SJCRH30 (cell line): ENCODE measurements at places on chromosomes 3 and 15. TPM values are rescaled to one million over a fixed set of nuclear protein-coding genes. Genes with fewer than 3 reads are reported as not detected.

The CIP2A gene
- total RNA-seq: 105 and 129 TPM in 2 replicates

The FAIM gene
- total RNA-seq: 26.6 TPM in 2 replicates

The HRG gene
- not detected in 2 replicates for total RNA-seq

The PHLDB2 gene
- 93.4 and 102 TPM in 2 replicates for total RNA-seq

The RASGRP1 gene
- total RNA-seq: 1.4 and 1.9 TPM in 2 replicates

The ANKUB1 gene
- not detected in 2 replicates for total RNA-seq

The LRRC49 gene
- 12.6 and 21.1 TPM in 2 replicates for total RNA-seq

The HESX1 gene
- 1.5 and 1.7 TPM in 2 replicates for total RNA-seq

The CDC25A gene
- total RNA-seq: 83.1 and 92.0 TPM in 2 replicates

The TMEM207 gene
- not detected in 2 replicates for total RNA-seq

The BRPF1 gene
- 22.0 and 23.4 TPM in 2 replicates for total RNA-seq

The CADPS gene
- not detected in 2 replicates for total RNA-seq

The CELSR3 gene
- total RNA-seq: 1.1 and 1.7 TPM in 2 replicates

The PFN2 gene
- total RNA-seq: 380 and 402 TPM in 2 replicates

The DZIP3 gene
- 42.8 and 46.7 TPM in 2 replicates for total RNA-seq
